Naive thymus-derived CD4-positive, alpha-beta T cell (primary cell): ENCODE measurements at places on chromosomes 5 and 9. TPM values are rescaled to one million over a fixed set of nuclear protein-coding genes. Genes with fewer than 3 reads are reported as not detected.
A peak's percentile ranks its signal among the peaks of the same experiment; 100 is the strongest.

DNA sequence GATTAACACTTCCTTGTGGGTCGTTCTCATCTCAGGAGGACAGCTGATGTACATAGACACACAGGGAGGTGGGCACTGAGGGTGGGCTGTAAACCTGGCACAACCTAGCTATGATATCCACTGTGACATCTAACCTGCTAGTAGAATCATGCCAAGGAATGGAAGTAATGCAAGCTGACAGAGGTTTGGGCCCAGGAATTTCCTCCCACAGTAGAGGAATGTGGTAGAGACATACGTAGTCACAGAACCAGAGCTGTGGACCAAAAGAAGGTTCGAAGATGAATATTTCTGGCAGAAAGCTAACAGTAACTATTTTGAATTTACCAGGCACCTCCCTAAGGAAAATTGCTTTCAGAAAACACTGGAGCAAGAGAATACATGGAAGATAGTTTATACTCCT lies 15.2 kb upstream of the DNAJC25 start:
- H3K27me3 ChIP-seq = no peaks in the 10 kb centered on the region
- no peak overlapping the region for H3K4me3 ChIP-seq
- no peaks in the 10 kb centered on the region for H3K4me1 ChIP-seq
- DNase-seq = no peak
- H3K36me3 ChIP-seq = no peaks in the 10 kb centered on the region

DNA sequence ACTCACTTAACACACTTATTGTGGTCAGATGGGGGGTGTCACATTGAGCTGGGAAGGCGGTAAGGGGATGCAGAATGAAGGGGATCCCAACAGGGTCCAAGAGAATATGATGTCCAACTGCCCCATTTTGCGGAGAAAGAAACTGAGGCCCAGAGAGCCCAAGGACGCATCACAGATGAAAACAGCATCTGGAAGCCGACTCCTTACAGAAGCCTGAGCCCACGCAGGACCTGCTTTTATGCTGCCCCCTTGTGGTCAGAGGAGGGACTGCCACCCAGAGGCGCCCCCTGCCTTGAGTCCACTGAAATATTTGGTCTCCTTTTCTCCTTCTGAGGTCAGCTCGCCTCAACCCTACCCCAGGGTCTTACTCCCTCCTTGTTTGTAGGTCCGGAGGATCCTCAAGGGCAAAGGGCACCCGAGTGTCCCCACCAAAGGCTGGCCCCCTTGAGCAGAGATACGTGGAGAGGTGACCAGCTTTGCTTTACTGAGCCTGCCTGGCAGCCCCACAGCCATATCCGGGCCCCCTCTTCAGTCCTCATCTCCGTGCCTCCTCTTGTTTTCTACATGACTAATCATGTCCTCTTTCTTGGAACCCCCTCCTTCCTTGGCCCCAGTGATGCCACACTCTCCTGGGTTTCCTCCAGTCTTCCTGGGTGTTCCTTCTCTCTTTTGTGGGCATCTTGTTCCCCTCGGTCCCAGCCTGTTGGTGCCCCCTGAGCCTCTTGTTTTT lies 30.0 kb upstream of the TTLL11 start:
- H3K4me1 ChIP-seq = no peaks in the 10 kb centered on the region
- H3K27me3 ChIP-seq = no peaks in the 10 kb centered on the region
- H3K36me3 ChIP-seq = no peaks in the 10 kb centered on the region
- no peak overlapping the region for H3K4me3 ChIP-seq
- peak; percentile 61 for DNase-seq

- no peak within 1 kb of the TSS for H3K4me3 ChIP-seq
- H3K4me1 ChIP-seq = no peaks in the 10 kb centered on the region
- DNase-seq = peak; percentile 43
These were observed at the start of gene GPX8 for GRCh38 chr5:55159763-55160492. Gene GPX8, plus strand, starts transcription at chr5:55160171. Its CDS starts 22 bp downstream, at chr5:55160193.

DNA sequence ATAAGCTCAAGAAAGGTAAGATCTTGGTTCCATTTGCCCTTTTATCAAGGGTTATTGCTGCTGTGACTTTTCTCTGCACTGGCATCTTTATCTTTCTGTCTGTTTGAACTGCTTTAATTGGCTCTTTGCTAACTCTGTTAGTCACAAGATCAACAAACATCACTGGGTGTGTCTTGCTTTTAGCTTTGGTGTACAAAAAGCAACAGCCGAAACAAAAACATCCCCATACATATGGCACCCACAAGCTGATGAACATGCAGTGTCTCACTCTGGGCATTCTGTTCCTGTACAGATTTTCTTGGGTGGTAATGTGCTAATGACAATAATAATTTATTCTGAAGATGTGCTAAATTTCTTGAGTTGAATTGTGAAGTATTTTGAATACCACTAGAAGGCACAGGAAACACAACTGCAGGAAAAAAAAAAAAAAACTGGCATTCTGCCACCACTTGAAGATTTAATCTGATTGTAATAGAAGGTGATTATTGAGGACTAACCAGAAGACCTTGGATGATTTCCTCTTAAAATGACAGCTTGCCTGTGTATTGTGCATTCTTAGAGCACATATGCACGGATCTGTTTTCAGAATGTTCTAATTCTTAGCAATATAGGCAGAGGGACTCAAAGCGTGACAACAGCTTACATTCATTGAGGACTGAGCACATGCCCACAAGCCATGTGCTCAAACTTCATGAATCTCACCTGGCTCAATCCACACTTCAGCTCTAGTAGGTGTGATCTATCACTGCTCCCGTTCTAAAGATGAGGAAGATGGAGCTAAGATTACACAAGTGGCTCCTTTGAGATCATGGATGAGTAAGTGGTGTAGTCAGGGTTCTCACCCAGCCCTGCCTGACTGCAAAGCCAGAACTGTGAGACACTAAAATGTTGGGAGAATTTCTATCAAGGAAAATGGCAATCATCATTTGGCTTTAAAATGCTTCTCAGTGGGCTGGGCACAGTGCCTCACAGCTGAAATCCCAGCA lies 96.4 kb downstream of the EBF1 start:
- H3K36me3 ChIP-seq = no peaks in the 10 kb centered on the region
- H3K4me3 ChIP-seq = no peak overlapping the region
- DNase-seq = no peak

DNA sequence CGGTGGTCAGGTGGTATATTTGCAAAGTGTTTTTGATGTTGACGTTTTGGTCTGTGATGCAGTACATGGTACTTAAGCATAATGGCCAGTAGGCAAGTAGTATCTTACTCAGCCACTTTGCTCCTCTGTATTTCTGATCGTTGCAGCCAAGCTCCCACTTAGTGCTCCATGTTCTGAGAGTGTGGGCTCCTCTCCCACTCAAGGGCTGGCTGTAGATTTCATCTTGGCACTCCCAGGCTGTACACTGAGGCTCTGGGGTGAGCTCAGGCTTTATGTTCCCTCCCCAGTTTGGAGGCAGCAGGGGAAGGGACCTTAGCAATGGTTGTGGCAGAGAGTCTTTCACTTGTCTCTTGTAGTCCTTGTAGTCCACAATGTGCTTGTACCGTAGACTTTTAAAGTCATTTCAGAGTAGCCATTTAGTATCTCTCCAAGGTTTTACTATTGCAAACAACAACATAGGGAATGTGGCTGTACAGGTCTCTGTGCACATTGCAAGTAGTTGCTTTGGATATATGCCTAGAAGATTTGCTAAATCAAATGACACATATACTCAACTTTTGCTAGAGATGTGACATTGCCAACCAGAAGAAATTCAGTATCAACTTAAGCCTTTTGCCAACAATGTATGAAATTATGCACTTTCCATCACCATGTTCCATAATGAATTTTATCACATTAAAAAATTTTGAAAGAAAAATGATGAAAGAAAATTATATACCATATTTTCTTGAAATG lies 304.3 kb upstream of the CTNND2 start:
- no peaks in the 10 kb centered on the region for H3K27me3 ChIP-seq
- no peaks in the 10 kb centered on the region for H3K36me3 ChIP-seq
- DNase-seq = no peak
- H3K4me1 ChIP-seq = no peaks in the 10 kb centered on the region
- H3K4me3 ChIP-seq = no peak overlapping the region

C8G gene
- not detected for polyA plus RNA-seq

DNA sequence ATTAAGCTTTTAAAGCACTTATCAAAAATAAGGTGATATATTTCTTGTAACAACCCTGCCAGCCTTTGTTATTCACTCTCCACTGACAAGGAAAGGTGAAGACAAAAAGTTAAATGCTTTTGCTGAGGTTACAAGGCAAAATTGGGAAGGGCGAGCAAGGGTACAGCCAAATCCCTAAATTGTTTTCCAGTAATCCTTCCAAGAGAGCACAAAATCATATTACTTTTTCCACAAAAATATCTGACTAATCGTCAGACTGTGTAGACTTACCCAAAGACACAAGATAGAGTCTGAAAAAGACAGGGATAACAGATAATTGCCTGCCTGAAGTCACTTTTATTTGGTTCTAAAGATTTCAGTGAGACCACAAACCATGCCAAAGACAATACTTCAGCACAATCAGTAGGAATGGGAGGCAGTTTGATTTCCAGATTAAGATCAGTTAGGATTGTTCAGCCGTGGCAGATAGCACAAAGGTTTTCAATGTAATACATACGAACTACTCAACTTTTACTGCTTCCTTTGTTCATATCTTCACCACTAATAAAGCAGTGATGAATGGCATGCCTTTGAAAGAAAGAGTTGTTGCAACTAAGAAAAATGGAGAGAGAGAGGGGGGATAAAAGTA lies 383.8 kb upstream of the TUSC1 start:
- no peak for DNase-seq
- H3K4me1 ChIP-seq = no peaks in the 10 kb centered on the region
- H3K4me3 ChIP-seq = no peak overlapping the region
- no peaks in the 10 kb centered on the region for H3K27me3 ChIP-seq
